ENCODE measurements at places on chromosomes 4 and X. TPM values are rescaled to one million over a fixed set of nuclear protein-coding genes. Genes with fewer than 3 reads are reported as not detected.
A peak's percentile ranks its signal among the peaks of the same experiment; 100 is the strongest.

SCML2 gene
- total RNA-seq, result 1.1 TPM

DNA sequence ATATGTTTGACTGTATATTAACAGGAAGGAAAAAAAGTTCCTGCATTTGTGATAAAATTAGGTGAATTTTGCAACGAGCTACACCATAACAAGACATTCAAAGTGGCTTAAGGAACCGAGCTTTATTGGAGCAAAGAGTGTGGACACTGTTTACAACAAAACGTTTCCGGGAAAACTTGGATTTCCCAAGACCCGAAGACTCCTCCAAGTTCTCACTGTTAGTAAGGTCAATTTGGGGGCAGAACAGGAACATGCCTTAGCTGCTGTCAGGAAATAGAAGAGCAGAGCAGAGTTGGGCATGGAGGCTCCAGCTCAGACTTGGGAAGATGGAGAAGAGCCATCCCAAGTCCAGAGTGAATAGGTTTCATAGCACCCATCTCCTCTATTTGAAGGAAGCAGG is 16.5 kb downstream of the ADH6 start:
- DNase-seq, result no peak

UFSP2 gene
- total RNA-seq, result 32.1 TPM

PCDH7 gene
- total RNA-seq, result 0.62 TPM

DNA sequence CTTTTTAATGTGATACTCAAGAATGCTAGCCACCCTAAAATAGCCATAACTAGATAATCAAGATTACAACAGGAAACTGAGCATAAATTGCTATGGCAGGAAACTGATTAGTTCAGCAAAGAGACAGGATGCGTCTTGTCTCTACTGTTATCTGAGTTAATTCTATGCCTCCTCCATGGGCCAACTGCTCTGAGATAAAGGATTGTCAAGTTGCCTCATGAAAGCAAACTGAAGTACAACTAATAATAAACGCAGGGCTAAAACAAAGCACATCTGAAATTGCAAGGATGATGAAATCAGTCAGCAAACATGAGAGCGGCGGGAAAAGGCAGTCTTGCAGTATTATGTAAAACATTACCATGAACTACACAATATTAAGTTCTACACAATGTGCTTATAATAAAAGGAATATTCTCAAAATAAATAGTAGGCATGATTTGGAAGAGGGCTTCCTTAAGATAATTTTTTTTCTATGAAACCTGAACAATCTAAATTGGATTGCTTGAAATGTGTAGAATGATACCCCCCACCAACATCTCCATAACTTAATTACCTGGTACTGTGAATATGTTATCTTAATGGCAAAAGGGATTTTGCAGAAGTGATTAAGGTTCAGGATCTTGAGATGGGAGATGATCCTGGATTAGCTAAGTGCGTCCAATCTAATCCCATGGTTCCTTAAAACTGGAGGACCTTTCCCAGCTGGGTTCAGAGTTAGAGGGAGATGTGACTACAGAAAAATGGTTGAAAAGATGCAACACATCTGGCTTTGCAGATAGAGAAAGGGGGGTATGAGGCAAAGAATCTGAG is 65.9 kb downstream of the ANTXR2 start:
- DNase-seq, result no peak

GALNT7 gene
- total RNA-seq, result 3.2 TPM

DNA sequence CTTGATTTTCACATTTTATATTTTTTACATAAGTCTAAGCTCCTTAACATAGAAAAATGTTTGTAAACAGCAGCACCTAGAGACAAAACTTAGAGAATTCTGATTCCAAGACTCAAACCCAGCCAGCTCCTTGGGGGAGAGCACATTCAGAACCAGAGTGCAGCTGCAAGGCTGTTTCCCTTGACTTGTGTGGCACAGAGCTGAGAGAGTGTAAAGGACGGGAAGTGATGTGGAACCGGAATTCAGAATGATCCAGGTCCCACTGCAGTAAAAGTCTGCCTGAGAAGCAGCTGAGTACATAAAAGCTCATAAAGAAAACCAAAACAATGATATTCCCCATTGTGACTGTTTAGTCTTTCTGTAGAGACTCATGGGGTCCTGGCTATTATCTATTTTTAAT is 713.8 kb downstream of the RAB28 start:
- no peak for DNase-seq

TLR3 gene
- 4.0 TPM for total RNA-seq

GRCh38 chr4:8044699-8045098 is 105.0 kb upstream of the AFAP1 start:
- no peak for DNase-seq

GRCh38 chr4:84722720-84723119 is 139.8 kb downstream of the CDS1 start:
- no peak for DNase-seq

GRCh38 chrX:46735622-46736021 is 23.3 kb downstream of the SLC9A7 start:
- no peak for DNase-seq

GRCh38 chr4:142351958-142352357 is 494.1 kb downstream of the INPP4B start:
- no peak for DNase-seq

DNA sequence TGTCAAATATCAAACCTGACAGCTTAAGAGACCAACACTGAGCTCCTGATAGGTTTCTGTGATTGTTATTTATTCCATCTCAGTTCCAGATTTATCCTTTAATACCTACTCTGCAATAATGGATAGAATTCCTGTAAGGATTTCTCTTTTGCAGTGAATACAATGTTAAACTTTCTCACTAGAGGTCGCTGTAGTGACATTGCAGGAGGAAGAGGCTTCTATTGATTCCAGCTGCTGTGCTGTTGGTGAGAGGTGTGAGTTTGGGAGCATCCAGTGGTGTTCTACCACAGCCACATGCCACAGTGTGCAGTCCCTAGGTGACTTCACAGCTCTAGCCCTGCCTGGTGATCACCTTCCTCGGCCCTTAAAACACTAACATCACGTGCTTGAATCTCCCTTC is 34.6 kb upstream of the DCAF8L2 start:
- no peak for DNase-seq

REPS2 gene
- total RNA-seq, result 1.3 TPM

MAGEB10 gene
- total RNA-seq, result not detected

SSX2 gene
- not detected for total RNA-seq

CXorf38 gene
- 3.9 TPM for total RNA-seq

CETN2 gene
- total RNA-seq, result 9.2 TPM

DNA sequence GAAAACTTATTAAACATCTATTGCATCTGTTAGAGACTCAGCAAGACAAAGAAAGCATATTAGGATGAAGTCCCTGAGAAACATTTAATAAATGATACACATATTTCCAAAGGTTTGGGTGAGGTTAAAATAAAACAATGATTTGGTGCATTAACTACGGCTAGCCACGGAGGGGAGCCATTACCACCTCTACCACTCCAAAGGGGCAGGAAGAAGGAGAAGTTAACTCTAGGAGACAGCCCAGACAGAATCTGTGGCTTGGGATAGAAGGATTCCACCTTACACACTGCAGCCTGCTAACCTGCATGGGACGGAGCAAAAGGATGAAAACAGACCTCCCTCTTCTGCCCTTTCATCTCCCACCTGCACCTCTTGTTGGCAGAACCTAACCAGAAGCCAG is 189.1 kb upstream of the C1QTNF7 start:
- DNase-seq, result no peak

- DNase-seq, result no peak
Observed at GRCh38 chr4:111836601-111837000, 308.7 kb upstream of the FAM241A start.

BMP3 gene
- 0.09 TPM for total RNA-seq

GRCh38 chrX:46130247-46130646 is 415.0 kb downstream of the ZNF674 start:
- no peak for DNase-seq

DNA sequence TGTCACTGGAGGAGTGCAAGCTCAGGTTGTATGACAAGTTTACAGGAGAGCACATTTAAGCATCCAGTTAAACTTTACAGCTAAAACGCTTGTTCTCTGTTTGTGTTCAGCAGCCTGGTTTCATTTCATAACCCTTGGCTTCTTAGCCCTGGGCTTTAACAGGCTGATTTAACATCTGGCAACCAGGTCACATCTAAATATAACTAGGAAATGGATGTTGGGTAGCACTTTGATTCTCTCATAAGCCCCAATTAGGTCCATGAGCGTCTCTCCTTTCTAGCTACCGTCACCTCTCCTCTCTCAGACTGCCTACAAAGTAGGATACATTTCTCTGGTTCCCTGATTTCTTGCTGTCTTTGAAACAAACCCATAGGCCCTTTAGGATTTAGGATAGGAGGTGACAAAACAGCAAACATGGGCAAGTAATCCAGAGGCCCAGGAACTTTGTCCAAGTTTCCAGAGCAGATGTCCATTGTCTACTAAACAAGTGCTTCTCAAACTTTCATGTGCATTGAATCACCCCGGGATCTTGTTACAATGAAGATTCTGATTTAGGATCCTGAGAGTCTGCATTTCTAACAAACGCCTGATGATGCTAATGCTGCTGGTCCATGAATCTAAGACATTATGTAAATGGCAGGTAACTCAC is 22.5 kb downstream of the OTUD6A start:
- DNase-seq, result no peak

- no peak for DNase-seq
Observed at GRCh38 chr4:140277576-140277975, 95.9 kb upstream of the SCOC start.

STATH gene
- not detected for total RNA-seq

GRCh38 chr4:183621875-183622274 is 37.1 kb downstream of the RWDD4 start:
- no peak for DNase-seq

PAGE4 gene
- not detected for total RNA-seq

GRCh38 chrX:40637687-40638086 is 9.7 kb downstream of the CXorf38 start:
- no peak for DNase-seq

- no peak for DNase-seq
Observed at GRCh38 chr4:101458914-101459313, 111.6 kb upstream of the PPP3CA start.

GAB3 gene
- total RNA-seq, result 1.0 TPM

- DNase-seq, result no peak
Observed at GRCh38 chr4:72701987-72702819, 133.2 kb upstream of the ADAMTS3 start.

SHROOM3 gene
- 0.18 TPM for total RNA-seq

HSFX1 gene
- 0.69 TPM for total RNA-seq

SATL1 gene
- not detected for total RNA-seq

- DNase-seq, result no peak
Observed at GRCh38 chrX:53716328-53717088, 30.0 kb upstream of the HUWE1 start.

GRCh38 chr4:169147191-169147590 is 123.6 kb downstream of the SH3RF1 start:
- DNase-seq, result no peak

PLP1 gene
- 1.7 TPM for total RNA-seq

- DNase-seq, result peak; percentile 26
Observed at GRCh38 chr4:78551420-78552351, at the start of gene ANXA3. Gene ANXA3 (plus strand): TSS chr4:78551770. CDS start chr4:78554474, 2,704 bp downstream.

GRCh38 chr4:161856711-161857326 is 307.0 kb downstream of the FSTL5 start:
- no peak for DNase-seq

Data from psoas muscle (tissue), 8 donors.